ENCODE measurements at places on chromosomes 3 and 15.

DNA sequence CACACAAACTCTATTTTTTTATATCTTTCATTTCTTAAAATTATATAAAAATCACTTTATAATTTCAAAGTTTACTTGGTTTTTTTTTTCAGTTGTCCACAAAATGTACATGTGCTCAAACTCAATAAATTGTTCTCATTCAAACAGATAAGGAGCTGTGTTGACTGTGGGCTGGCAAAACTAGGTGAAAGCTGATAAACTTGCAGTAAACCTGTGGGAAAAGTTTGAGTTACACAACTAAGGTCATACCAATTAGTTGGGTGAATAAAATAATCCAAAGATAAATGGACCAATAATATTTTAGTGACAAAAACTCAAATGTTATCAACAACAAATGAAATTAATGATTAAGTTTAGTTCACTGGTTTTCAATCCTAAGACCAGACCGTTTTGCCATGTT, 12.6 kb upstream of the UPK1B start:
- DNase-seq, result no peak

- no peak for DNase-seq
Observed at GRCh38 chr3:158733656-158734055, 1.4 kb upstream of the RARRES1 start.

DNA sequence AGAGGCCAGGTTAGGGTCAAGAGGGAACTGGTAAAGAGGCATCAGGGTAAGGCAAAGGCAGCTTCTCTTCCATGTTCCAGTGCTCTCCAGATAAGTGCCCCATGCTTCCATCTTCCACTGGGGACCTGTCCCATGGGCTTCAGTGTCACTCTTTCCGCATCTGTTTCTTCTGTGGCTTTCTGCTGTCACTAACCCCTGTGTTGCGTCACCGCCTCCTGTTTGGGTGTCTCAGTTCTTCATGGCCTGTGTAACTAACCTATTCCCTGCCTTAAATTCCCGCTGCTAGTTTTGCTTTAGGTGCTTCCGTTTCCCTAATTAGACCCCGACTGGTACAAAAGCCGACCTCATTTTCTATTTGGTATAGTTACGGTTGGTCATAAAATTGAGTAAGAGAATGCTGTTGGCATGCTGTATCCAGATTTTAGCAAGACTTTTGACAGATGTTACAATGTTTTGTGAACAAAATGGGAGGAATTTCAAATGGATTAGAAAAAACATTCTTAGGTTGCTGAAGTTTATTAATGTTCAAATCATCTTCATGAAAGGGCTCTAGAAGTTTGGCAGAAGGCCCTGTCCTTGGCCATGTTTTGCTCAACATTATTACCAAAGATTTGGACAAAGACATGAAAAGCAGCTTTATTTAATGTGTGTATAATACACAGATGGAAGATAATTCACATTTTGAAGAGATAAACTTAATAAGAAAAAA, 245.3 kb downstream of the BBX start:
- DNase-seq, result no peak

DNA sequence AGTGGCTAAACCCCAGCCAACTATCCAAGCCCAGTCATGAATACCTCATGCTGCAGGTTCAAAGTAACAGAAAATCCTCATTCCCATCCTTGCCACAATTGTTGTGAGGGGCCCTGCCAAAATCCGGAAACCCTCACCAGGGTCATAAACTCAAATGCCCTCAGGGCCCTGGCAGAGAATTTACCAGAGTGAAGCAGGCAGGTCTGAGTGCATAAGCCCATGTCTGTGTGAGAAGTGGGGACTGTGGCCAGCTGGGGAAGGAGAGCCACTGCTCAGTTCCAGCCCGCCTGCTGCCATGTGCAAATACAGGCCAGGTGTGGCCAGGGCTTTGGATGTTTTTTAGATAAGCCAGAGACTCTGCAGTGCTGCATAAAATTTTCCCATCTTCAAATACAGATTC, 7.0 kb downstream of the CEP152 start:
- no peak for DNase-seq

DNA sequence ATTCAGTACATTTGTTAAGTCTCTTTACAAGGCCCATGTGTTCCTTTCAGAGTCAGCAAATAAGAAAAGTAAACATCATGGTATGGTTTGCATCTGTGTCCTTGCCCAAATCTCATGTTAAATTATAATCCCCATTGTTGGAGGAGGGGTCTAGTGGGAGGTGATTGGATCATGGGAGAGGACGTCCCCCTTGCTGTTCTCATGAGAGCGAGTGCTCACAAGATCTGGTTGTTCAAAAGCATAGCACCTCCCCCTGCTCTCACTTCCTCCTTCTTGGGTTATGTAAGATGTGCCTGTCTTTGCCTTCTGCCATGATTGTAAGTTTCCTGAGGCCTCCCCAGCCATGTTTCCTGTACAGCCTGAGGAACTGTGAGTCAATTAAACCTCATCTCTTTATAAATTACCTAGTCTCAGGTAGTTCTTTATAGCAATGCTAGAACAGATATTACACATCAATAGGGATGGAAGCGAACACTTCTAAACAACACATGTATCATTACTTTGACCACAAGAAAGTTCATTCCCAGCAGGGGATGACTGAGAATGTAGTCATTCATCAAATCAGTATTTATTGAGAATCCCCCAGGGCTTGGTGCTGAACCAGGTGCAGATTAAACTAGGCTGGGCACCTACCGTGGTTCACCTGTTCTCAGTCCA, 4.1 kb downstream of the EFCAB12 start:
- no peak for DNase-seq

GRCh38 chr3:122077293-122078234, 22.4 kb downstream of the CD86 start:
- DNase-seq, result no peak

DNA sequence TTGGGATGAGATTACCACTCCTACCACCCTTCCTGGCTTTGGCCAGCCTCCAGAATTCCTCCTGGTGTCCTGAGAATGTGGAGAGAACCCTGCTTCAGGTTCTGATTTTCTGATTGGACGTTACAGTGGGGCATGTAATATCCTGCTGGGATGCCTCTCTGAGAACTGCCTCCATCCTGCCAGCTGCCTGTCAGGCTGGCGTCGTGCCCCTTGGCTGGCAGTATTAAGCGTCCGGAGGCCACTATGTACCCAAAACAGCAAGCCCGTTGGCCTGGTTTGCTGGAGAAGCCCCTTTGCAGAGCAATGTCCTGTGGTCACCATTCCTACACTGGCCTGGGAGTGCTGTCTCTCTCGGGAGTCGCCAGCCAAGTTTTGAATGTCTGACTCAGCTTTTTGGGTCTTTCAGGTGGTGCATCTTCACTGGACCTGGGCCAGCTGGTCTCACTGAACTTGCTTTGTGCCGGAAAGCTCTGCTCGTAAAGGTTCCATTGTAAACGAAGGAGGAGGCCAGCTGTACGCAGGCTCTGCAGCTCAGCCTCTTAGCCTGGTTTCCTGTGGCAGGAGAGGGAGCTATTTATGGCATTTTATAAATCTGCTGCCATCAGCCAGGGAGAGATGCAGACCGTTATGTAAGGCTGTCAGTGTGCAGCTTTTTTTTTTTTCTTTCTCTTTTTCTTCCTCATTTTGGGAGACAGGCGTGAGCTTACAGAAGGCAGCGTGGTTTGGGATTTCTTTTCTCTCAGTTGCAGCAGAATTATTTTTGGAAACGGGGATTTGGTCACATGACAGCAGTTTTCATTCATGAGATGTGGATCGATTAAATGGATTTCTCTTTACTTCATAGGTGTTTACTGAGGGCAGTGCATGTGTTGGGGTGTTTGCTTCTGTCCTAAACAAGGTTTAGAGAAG, 19.0 kb upstream of the TRAK1 start:
- DNase-seq, result peak; percentile 72

- no peak for DNase-seq
Observed at GRCh38 chr3:169948559-169949448, 17.8 kb upstream of the SEC62 start.

GRCh38 chr15:72599855-72600464, 54.5 kb upstream of the GOLGA6B start:
- peak; percentile 65 for DNase-seq

- no peak for DNase-seq
Observed at GRCh38 chr3:48516571-48516970, 12.6 kb upstream of the SHISA5 start.

GRCh38 chr3:147423798-147424580, 14.8 kb downstream of the ZIC1 start:
- DNase-seq, result peak; percentile 93

- no peak for DNase-seq
Observed at GRCh38 chr3:28590216-28590615, 241.6 kb upstream of the AZI2 start.

DNA sequence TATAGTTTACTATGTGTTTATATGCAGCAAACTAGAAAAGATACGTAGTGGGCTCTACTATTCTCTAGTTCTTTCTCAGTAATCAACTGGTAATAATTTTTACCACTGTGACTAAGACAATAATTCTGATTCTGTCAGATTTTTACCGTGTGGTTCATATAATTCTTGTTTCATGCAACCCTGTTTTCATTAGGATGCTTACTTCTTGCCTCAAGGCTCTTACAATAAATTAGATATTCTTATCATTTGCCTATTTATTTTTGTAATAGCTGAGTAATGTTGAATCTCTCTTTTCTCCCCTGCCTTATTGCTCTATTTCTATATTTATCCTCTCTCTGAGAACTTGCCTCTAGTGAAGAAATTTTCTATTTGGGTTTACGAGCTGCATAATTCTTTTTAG, 524.7 kb downstream of the NAALADL2 start:
- DNase-seq, result no peak

GRCh38 chr3:69384326-69384725, 1.6 kb downstream of the FRMD4B start:
- no peak for DNase-seq

GRCh38 chr15:68786753-68787152, 33.9 kb downstream of the ANP32A start:
- DNase-seq, result no peak

DNA sequence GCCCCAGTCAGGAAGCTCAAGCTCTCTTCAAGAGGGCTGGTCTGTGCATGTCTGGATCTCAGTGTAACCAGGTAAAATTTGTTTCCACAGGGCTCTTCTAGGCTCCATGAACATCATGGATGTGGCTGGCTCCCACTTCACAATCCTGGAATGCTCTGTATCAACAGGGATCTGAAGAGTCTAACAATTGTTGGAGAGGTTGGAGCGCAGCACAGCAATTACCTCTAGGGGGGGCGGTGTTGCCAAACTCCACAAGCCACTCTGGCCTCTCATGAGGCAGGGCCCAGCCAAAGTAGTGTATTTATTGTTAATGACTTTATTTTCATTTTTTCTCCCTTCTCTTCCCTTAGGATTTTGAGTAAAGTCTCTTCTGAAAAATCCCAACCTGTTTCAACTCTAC, 6.1 kb upstream of the EIF2B5 start:
- DNase-seq, result peak; percentile 51

DNA sequence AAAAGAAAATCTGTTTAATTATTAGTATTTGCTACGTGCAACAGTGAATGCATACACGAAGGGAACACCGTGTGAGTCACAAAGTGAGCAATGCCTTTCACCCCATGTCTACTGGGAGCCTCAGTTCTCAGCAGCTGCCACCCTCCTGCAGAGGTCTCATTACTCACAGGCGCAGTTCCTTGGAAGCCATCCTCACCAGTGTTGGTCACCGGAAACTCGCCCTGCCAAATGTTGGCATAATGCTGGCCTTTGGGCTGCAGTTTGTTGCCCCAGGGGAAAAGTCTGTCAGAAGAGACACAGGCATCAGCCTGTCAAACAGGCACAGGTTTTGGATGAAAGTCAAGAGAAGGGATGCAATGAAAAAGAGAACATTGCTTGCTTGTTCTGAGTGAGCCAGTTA, 50.1 kb downstream of the SUMF1 start:
- peak; percentile 93 for DNase-seq

- DNase-seq, result no peak
Observed at GRCh38 chr3:94716326-94717018, 653.6 kb downstream of the NSUN3 start.

GRCh38 chr3:63921741-63922482, 9.7 kb upstream of the SCAANT1 start:
- DNase-seq, result no peak

- DNase-seq, result no peak
Observed at GRCh38 chr3:150960708-150961684, 11.5 kb downstream of the CLRN1 start.
